ENCODE measurements at places on chromosomes 2 and 18.

DNA sequence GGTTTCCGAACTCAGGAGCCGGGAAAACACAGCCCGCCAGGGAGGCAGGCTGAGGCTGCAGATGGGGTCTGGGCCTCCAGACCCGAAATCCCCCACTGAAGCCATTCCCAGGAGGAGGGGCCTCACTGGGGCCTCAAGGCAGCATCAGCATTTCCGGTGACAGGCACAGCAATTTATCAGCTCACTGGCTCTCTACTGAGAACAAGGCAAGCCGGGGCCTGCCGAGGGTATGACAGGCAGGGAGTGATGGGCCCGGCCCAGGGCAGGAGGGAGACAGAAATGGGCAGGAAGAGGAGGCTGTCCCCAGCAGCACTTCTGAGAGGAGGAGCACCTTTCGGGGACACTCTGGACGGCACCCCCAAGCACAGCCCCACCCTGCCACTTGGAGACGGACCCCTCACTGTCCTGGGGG is 12.5 kb downstream of the SDC1 start:
- DNase-seq = no peak

GRCh38 chr2:72089537-72089936 is 58.1 kb downstream of the CYP26B1 start:
- DNase-seq = no peak

- DNase-seq = peak; percentile 87
Observed at GRCh38 chr2:20148923-20149702, 75.8 kb downstream of the SDC1 start.

DNA sequence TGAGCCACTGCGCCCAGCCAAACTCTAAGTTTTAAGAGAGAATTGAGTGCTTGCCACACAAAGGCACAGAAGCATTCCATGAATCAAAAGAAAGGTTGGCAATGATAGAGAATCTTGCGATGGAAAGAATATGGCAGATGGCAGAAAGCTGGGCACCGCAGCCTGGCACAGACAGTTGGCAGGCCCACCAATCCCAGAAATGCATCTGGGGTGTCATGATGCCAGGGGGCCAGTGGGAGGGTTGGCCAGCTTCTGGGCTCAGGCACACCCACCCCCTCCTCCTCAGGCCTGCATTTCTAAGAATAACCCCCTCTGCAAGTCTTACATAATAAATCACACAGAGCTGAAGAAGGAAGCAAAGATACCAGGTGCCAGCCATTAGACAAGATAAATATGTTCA is 19.6 kb downstream of the ZNF2 start:
- no peak for DNase-seq

- DNase-seq = peak; percentile 22
Observed at GRCh38 chr2:99488539-99489062, 1.2 kb downstream of the REV1 start.

GRCh38 chr2:126699018-126699417 is 43.1 kb downstream of the GYPC start:
- no peak for DNase-seq

DNA sequence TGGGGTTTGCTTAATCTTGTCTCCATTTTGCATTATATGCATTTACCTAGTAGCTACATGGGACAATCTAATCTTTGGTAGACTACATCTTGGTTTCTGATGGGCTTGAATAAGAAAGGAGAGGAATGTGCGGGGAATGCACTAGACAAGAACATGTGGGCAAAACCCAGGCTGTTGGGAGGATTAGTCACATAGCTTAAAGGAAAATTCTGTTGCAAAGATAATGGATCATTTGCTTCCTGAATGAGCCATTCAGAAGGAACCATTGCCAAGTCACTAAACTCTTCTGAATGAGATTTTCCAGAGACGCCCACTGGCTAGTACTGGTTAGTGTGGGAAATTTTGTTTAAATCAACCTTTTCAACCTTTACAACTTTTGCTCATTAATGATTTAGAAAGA is 84.8 kb downstream of the OSBPL6 start:
- DNase-seq = peak; percentile 3

- no peak for DNase-seq
Observed at GRCh38 chr18:42028247-42028832, 73.3 kb downstream of the PIK3C3 start.

DNA sequence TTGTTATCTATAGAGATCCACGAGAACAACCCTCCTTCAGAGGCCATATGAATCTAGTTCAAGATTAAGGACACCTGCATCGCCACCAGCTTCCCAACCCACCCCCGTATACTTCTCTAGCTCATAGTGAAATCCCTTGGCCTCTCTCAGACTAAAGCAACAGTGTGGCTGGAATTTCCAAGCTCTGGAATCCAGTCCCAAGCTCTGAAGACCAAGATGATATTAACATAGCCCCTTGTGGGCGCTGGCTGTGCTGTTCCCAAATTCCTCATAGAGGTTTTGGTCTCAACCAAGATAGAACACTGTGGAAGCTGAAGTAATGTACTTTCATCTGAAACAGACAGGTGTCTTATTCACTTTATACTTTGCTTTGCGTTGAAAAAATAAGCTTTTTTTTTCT is 139.6 kb downstream of the MAP2 start:
- no peak for DNase-seq

GRCh38 chr2:62669180-62669579 is 36.3 kb upstream of the EHBP1 start:
- DNase-seq = no peak

DNA sequence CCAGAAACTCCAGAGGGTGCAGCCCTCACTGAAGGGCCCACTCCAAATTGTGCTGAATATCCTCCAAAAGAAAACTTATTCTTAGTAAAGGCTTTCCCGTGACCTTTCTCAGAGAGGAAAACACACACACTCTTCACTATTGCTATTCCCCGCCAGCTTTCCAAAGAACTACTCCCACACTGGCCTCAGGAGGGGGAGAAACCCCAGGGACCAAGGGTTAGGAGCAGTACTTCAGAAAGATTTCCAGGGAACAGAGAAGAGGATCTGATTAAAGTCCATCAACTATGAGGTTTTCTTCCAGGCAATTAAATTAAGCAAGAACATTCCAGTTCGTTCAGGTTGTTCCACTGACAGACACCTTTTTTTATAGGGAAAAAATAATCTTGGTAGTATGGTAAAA is 150.2 kb downstream of the TTC32 start:
- no peak for DNase-seq

DNA sequence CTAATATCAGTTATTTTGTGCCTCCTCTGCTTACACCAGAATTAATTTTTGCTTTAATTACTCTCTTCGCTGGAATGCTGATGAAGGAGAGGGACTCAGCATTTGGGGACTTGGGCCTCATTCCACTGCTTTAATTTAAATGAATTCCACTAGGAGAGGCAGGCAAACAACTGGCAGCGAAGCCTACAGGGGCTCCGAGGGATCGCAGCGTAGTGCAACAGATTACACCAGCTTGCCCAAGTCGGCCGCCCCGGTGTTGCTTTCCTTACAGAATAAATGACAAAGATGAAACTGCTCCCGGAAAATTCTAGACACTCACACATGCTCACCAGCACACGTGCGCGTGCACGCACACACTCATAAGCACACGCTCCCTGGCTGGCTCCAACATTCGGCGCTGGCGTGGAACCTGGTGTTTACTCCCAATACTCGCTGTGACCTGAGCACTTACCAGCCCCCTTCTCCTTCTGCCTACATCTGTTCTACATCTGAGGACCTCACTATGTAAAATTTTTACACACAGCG is 175.4 kb downstream of the ZNF521 start:
- DNase-seq = no peak

- no peak for DNase-seq
Observed at GRCh38 chr2:64213532-64214275, 69.5 kb upstream of the PELI1 start.

DNA sequence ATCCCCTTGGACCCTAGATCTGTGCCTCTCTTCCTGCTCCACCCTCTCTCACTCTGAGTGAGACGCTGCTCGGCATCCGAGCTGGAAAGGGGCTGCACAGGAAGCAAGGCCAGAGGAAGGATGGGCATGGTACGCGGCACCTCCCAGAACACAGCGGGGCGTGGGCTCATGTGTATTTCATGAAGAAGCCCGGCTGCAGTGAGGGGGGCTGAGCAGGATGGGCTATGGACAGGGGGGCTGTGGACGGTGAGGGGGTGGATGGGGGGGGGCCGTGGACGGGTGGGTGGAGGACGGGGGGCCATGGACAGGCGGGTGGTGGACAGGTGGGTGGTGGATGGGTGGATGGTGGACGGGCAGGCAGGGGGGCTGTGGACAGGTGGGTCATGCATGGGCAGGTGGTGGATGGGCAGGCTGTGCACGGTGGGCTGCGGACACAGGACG is 28.5 kb downstream of the SLC66A2 start:
- DNase-seq = no peak

- DNase-seq = no peak
Observed at GRCh38 chr2:36562973-36563532, 34.9 kb downstream of the FEZ2 start.

- DNase-seq = no peak
Observed at GRCh38 chr18:77177009-77177408, 44.4 kb upstream of the MBP start.

GRCh38 chr2:101076581-101076980 is 74.5 kb downstream of the RPL31 start:
- no peak for DNase-seq

DNA sequence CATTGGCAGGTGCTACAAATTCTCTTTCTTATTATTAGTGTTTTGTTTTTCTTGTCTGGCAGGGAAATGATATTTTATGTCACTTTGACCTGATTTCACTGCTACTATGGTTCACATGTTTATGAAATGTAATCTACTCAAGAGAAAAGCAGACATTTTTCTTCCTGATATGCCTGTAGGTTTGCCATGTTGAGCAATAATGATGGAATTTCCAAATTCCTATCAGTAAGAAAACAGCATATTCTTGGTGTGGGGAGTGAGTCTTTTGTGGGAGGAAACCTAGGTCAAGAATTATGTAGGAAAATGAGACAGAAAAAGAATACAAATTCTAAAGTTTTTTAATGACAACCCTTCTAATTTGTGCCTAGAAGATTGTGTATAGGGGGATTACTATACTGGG is 356.4 kb downstream of the SLC4A3 start:
- no peak for DNase-seq

All from HS-27A (cell line).